GM12864 (cell line): ENCODE measurements at places on chromosomes 12 and 14.

- no peak for DNase-seq
Measured at GRCh38 chr12:67520606-67521005, 127.9 kb upstream of the DYRK2 start.

DNA sequence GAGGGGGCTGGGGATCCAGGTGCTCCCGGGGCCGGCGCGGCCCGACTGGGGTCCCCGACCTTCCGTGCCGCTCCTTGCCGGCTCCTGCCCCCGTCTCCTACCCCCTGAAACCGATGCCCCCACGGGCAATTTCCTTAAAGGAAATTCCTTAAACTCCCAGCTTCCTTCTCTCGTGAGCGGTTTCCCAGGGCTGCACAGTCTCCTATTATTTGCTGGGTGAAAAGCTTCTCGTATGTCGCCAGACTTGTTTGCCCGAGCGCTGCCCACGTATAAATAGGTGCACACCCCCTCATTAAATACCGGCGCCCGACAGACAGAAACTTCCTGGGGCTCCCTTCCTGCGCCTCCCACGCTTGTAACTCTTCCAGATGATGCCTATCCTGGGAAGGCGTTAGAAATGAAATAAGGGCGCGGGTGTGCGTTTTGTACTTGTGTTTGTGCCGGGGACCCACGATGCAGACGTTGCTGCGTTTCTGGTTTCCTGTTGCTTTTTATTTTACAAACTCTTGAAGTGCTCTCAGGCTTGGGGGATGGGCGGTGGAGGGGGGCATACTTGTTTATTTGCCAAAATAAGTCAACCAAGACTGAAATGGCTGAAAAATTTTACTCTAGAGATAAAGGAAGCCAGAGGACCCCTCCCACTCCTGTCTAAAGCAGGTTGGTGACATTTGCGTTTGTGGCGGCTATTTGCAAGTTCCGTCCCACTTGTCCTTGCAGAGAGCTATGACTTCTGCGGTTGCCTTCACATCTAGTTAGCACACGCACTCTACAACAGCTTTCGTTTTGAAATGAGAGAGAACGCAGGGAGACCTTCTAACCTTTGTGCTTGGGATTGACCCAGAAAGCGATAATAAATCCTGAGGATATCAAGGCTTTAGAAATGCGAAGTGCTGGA is 1.0 kb downstream of the HIP1R start:
- DNase-seq: peak; percentile 57

GRCh38 chr12:4387607-4388006 is 8.1 kb upstream of the FGF23 start:
- no peak for DNase-seq

DNA sequence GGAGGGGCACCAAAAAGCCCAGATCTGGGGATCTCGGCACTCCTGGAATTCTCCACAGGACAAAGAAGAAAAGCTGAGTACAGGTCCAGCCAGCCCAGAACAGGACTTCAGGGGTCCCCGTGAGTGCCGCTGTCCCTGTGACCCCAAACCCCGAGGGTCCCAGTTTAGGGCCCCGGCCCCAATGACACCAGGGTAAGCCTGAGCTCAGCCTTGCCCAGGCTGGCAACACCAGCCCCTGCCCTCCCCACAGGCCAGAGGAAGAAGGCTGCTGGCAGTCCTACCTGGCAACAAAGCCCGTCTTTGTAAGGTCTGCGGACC is 1.8 kb downstream of the CDK2AP1 start:
- no peak for DNase-seq

DNA sequence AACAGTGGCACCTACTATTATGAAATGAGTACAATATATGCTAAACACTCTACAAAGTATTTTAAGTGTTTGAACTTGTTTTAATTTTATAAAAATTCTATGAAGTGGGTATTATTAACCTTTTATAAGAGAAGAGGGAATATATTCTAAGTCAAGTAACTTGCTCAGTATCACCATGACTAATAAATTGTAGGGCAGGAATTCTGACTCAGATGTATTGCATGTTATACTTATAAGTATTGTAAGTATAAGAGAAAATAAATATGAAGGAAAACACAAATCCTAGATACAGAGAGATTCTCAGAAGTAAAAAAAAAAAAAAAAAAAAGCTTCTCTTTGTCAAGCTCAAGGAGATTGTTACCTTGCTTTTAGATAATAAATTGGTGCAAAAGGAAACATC is 893.2 kb downstream of the SLC16A7 start:
- no peak for DNase-seq

GRCh38 chr12:5437589-5437988 is 5.7 kb downstream of the NTF3 start:
- no peak for DNase-seq
